Islet precursor cell (in vitro differentiated cells): ENCODE measurements at places on chromosomes 3 and 15.

DNA sequence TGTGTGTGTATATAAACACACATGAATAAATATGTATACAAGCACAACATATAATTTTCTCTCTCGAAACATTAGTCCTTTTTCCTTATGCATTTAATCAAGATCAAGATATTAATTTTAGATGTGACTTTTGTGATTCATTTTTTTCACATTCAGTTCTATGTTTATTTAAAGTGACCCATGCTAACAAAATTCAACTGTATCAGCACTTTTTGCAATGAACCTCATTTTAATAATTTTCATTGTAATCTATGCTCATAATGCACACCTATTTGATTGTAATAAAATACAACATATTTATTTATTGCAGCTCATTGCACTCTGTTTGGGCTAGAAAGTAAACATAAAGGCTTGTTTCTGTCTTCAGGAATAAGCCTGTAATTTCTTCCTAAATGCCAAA lies 586.3 kb downstream of the ROBO2 start:
- no peak for DNase-seq

- no peak for DNase-seq
Observed at GRCh38 chr15:75358771-75359536, 9.5 kb downstream of the MAN2C1 start.

- DNase-seq, result no peak
Observed at GRCh38 chr15:84621358-84621979, 20.7 kb downstream of the ZSCAN2 start.

GRCh38 chr15:32730677-32731654 lies 13.2 kb downstream of the GREM1 start:
- peak; percentile 91 for DNase-seq

DNA sequence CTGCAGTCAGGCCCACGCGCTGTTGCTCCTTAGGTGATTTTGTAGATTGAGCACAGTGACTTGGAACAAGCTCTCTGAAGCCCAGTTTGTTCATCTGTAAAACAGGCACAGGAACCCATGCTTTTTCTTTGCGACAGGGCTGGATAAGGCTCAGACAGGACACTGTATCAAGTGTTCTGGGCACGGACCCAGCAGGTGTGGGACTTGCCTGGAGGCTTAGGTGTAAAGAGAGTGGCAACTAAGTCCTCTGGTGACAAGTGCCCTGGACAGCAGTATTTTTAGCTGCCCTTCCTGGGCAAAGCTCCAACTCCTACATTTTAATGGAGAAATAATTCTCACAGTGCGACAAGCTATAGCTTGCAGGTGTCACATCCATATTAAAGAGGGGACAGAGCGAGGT lies 32.2 kb downstream of the CD276 start:
- no peak for DNase-seq

DNA sequence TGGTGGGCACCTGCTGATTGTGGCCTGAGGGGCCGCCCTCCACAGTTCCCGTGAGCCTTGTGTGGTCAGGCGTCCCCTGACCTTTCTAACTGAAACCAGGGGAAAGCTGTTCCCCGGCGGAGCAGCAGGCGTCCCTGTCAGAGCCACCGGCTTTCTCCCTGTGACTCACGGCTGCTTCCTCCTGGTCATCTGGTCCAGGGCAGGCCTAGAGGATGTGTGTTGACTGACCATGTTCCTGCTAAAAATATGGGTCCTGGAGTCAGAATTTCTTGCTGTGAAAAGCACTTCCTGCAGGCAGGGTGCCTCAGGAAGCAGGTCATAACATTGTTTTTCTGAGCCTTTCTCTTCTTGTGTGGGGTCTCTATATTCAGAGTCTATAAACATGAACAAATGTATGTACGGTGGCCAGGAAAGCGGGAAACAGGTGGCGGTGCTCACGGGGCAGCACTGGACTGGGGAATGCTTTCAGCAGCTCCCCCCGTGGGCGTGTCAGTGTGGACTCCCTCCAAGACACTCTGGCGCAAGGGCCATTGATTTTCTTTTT lies 38.4 kb upstream of the CGNL1 start:
- peak; percentile 75 for DNase-seq

DNA sequence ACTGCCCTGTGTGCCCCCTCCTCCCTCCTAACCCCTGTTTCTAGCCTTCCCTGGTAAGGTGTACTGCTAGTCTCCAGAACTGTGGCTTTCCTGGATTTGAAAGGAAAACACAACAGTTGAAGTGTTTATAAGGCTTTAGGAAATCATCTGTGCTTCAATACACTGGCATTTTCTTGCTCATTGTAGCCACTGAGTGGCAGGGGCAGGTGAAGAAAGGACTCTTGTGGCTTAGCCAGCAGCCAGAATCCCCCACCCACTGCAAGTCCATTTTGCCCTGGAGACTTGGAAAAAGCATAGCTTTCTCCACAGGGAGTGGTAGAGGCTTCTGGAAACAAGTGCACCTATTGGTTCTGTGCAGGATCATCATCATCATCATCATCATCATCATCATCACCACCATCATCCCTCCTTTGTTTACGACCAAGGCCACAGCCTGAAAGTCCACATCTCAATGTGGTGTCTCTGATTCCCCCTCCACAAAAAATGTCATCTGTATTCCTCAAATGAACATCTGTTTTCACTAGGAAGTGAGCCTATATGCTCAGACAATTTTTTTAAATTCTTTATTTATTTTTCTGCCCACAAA lies 33.4 kb downstream of the AQP9 start:
- DNase-seq, result no peak

- DNase-seq, result no peak
Observed at GRCh38 chr15:69515508-69515907, 62.9 kb downstream of the RPLP1 start.

- DNase-seq, result peak; percentile 78
Observed at GRCh38 chr15:63374686-63375520, 6.7 kb downstream of the CA12 start.

GRCh38 chr3:98817547-98818041 lies 54.5 kb downstream of the ST3GAL6 start:
- no peak for DNase-seq
